ENCODE measurements at places on chromosomes 6 and 20.

DNA sequence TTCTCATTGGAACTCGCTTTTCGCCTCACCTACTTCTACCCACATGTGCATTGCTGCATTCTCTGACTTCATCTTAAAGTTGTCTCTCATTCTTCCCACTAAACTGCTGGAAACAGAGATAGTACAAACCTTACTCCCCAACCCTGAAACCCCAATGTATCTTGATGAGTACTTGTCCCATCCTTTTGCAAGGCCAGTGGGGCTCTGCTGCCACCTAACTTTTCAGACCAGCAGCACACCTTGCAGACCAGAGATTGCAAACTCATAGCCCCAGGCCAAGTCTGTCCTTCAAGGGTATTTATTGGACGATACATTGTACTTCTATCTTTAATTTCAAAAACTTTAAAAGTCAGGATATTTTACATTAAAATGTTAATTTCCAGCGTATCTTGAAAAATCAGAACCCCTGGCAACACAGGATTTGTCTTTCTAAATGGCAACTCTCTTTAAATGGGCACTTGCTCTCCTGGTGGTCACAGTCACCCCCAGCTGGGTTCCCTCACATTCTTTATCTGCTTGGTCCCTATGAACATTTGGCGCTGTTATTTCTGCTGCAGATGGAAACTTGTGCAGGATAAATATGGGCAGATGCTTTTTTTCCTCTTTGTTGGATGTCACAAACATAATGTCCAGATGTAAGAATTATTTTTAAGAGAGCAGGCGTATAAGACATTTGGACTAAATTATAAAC lies 83.9 kb downstream of the SOD2 start:
- DNase-seq: no peak

DNA sequence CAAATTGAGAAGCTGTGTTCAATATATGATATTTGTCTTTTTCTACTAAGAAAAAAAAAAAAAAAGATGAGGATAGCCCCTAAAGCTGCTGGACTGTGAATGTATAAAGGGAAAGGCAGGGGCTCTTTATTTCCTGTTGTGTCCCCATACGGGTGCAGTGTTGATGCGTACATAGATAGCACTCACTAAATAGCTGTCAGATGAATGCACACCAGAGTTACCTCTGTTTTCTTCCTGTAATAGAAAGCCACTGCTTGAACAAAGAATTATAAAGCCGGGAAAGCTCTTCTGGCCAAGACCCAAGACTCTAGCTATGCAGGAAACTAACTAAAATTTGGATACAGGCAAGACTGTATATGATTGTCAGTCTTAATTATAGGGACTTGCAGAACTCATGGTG lies 260.0 kb downstream of the FARS2 start:
- DNase-seq: no peak

DNA sequence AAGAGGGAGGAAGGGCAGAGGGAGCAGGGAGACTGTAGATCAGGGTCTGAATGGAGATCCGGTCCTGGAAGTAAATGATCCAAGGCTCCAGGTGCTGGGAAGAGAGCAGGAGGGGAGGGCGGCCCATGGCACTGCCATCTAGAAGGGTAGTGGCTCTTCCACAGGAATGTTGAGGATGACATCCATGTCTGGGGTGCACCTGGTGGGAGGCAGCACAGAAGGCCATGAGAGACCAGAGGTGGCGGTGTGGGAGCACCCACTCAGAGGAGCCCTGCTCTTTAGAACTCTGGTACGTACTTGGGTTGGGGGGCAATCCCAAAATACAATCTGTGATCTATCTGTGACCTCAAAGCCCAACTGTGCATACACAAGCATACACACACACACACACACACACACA lies 13.5 kb downstream of the DEFB132 start:
- DNase-seq: no peak

DNA sequence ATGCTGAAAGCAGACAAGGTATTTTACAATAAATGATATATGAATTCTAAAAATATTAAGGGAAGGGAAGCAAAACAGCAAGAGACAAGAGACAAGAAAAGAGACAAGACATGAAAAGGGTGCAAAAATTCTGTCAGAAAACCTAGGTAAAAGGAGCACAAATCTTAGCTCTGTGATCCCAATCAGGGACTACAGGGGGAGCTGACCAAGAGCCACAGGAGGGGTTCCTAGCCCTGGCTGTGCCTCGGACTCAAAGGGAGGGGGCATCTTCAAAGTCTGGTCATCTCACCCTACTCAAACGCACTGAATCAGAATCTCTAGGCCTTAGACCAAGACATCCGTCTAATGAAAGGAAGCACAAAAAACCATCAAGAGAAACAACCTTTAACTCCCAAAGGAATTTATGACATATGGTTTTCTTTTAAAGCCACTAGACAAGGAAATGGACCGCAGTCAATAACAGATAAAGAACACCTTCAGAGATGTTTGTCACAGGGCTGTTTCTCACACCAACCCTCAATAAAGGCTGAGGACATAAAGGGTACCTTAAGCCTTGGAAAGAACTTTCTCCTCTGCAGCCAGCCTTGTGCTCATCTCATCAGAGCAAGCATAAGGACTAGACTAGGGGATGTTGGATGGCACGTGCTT lies 130.4 kb upstream of the CDYL start:
- DNase-seq: no peak
